ENCODE measurements at places on chromosomes 1 and 21. TPM values are rescaled to one million over a fixed set of nuclear protein-coding genes. Genes with fewer than 3 reads are reported as not detected.

DNA sequence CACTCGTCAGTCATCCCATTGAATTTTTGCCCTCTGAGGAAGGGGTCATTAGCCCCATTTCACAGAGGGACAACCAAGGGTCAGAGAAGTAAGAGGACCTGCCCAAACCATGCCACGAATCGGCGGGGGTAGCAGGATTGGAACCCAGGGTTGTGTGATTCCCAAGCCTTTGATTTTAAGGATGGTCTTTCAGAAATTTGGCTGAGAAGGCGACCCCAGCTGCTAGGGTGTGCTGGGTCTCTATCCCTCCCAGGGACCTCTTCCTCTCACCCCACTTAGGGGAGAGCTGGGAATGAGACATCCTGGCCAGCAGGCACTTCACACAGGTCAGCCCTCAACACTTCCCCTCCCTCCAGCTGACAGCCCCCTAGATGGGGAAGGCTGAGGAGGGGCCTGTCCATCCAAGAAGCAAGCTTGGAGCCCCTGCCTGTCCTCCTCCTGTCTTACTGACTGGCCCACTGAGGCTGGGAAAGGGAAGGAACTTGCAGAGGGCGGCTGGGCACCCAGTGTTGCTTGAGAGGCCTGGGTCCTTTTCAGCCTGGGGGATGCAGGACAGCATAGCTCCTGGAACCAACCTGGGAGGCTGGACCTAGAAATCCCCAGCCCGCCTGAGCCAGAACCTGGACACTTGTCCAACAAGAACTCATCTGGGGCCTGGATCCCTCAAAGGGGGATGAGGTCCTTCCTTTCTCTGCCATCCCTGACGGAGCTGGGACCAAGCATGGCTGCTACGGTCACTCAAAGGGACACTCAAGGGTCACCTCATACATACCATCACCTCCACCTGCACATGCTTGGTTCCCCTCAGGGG, 1.7 kb downstream of the SDC3 start:
- no peak for DNase-seq

The PTAFR gene
- total RNA-seq = 4.7 TPM

The BATF3 gene
- total RNA-seq = 0.78 TPM

DNA sequence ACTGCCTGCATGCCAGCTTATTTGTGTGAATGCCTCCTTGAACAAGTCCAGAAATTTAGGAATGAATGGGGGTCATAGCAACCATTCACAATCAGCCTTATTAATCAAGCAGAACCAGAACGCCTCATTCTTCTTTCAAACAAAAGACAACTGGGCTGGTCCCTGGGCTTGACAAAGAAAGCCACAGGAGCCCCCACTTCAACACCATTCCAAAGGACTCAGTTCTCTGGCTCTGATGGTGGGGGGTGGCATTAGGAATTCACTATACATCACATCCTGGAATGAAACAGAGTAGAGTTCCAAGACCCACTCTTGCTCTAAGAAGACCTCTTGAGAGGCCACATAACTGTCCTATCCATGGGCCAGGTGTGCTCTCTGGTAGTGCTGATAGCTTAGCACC, 186.6 kb upstream of the ST6GALNAC5 start:
- no peak for DNase-seq

The C2CD2 gene
- total RNA-seq = 11.9 TPM

- DNase-seq = no peak
Observed at GRCh38 chr1:240031414-240031813, 60.3 kb upstream of the FMN2 start.

DNA sequence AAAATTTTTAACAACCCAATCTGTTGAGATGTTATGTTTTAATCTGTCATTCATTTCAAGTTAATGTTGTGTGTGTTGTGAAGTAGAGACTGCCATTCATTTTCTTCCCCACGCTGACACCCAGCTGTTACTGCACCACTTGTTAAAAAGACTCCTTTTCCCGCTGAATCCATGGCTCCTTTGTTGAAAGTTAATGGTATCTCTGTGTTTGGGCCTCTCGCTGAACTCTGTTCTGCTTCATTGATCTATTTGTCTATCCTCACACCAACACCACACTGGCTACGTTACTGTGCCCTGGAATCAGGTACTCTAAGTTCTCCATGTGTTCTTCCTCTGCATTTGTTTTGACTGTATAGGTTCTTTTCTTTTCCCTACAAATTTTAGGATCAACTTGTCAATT, 58.2 kb downstream of the PDE9A start:
- DNase-seq = no peak
